Epithelial cell of proximal tubule (primary cell): ENCODE measurements at places on chromosomes 4 and X. TPM values are rescaled to one million over a fixed set of nuclear protein-coding genes. Genes with fewer than 3 reads are reported as not detected.

TMEM35A gene
- total RNA-seq, result 0.29 and 1.0 TPM in 2 replicates

DCAF12L2 gene
- total RNA-seq, result 0.06 and 2.2 TPM in 2 replicates

CDS1 gene
- total RNA-seq, result 9.6 and 12.9 TPM in 2 replicates

SH3BGRL gene
- total RNA-seq, result 35.3 and 50.5 TPM in 2 replicates

CYTL1 gene
- total RNA-seq, result 8.1 and 13.1 TPM in 2 replicates
